ENCODE measurements at places on chromosomes 4 and X.

DNA sequence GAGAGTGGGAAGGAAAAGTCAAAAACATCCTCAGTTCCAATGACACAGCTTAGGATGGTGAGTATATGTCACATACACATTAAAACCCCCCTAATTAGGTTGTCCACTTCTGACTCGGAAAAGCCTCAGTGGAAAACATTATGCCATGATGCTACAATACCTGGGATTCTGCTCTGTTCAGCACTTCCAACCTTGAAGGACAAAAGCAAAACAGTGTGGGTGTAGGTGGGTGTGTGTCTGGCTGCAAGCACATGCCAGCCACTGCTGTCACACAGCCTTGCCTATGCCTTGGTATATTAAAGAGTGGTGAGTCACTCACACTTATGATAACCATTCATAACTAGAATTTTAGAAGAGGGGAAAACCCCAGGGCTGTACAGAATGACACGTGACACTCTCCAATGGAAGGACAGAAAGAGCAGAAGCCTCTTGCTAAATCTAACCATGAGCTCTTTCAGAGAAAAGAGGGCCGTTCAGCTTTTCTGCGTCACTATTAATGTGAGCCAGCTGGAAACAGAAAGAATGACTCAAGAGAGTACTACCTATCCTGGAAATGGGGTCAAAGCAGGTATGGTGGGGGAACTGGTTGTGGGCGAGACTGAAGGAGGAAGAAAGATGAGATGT, 159.6 kb downstream of the TET2 start:
- no peak for DNase-seq

DNA sequence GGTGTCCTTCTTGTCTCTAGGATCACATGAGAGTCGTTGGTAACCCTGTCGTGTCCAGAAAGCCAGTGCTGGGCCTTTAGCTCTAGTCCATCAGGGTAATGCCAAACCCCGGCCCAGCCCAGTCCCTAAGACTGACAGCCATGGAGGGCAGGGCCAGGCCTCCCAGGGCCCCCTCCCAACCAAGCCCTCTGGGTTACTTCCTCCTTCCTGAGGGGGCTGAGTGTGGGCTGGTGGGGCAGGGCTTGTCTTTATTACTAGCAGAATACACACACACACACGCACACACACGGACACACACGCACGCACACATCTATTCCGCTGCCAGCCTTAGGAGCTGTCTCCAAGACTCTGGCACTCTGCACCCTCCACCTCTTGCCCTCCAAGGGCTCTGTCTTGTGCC, 35.6 kb upstream of the CDKN2AIP start:
- DNase-seq, result no peak

- no peak for DNase-seq
Measured at GRCh38 chr4:87498446-87498900, 30.7 kb downstream of the SPARCL1 start.

- no peak for DNase-seq
Measured at GRCh38 chr4:74065115-74065642, 26.7 kb upstream of the CXCL3 start.

GRCh38 chr4:61202638-61203435, 2.7 kb downstream of the ADGRL3 start:
- DNase-seq, result peak; percentile 78

- no peak for DNase-seq
Measured at GRCh38 chrX:4263030-4263803, 549.8 kb upstream of the PRKX start.

DNA sequence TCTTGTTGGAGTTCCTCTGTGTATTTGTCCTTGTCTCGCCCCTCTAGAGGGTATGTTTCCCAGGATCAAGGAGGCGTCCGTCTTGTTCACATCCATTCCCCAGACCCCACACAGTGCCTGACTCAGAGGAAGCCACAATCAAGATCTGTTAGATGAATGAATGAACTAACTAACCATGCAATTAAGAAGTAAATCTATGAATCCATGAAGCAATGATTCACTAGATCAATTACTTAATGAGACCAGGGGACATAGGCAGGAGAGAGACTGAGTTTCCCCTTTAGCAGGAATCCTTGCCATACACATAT, 11.9 kb downstream of the BLOC1S4 start:
- DNase-seq, result no peak

- no peak for DNase-seq
Measured at GRCh38 chrX:40201329-40201885, 103.6 kb upstream of the BCOR start.

GRCh38 chrX:110402850-110403221, 44.2 kb downstream of the RTL9 start:
- no peak for DNase-seq

DNA sequence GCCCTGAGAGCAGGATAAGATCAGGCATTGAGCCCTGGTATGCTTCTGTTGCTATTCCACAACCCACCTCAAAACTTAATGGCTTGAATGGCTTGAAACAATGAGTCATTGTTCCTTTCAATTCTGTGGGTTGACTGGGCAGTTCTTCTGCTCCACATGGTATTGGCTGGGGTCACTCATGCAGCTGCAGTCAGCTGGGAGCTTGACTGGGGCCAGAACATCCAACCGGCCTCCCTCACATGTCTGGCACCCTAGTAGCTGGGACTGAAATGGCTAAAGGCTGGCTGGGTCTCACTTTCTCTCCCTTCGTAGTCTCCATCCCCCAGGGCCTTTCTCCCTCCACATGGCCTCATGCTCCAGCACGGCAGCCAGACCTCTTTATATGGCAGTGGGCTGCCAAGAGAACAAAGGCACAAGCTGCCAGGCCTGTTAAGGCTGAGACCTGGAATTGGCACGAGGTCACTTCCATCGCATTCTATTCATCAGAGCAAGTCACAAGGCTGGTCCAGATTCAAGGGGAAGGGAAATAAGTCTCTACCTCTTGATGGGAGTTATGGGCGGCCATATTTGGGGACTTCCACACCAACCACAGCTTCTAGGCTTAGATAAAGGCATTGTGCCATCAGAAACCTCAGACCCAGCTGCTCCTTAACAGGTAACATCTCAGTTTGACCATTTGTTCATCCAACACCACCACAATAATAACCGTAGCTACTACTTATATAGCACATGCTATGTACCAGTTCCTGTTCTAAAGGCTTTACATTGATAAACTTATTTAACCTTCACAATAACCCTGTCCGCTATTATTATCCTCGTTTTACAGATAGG, 159.7 kb upstream of the ATP6AP2 start:
- peak; percentile 68 for DNase-seq

DNA sequence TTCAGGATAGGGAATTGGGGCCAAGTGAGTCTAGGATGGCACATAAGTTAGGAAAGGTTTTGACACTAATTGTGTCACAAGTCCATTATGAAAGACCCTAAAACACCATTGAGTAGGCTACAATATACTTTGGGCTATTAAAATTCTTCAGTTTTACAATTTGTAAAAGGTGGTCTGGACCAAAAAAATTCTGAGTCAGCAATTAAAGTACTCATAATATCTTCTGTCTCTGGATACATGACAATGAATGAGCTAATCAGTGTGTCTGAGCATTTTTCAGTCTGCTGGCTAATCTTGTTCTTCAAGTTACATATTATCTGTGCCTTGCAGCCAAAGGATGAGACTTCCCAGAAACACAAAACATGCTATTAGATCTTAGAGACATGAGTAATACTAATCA, 14.3 kb downstream of the ARMCX1 start:
- DNase-seq, result no peak

DNA sequence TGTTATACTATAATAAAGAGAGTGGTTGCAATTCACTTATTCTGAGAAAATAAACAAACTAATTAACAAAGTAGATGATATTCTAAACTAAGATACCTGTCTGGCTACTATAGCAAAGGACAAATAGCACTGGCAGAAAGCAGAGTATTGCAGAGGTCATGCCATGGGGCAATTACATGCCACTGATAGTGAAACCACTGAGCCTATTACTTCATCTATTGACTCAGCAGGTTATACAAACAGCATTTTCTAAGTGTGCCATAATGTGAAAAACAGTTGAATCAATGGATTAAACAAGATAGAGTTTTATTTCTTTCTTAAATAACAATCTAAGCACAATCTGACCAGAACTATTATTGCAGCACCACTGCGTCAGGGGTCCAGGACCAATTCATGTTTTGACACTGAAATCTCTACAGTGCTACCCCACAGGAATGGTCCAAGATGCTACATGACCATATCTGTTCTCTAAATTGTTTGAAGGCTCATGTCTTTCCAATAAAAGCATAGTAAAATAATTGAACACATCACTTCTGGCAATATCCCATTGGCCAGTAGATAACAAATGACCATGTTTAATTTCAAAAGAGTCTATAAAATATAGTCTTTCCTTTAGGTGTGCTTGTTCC, 389.5 kb upstream of the GRID2 start:
- DNase-seq, result no peak

DNA sequence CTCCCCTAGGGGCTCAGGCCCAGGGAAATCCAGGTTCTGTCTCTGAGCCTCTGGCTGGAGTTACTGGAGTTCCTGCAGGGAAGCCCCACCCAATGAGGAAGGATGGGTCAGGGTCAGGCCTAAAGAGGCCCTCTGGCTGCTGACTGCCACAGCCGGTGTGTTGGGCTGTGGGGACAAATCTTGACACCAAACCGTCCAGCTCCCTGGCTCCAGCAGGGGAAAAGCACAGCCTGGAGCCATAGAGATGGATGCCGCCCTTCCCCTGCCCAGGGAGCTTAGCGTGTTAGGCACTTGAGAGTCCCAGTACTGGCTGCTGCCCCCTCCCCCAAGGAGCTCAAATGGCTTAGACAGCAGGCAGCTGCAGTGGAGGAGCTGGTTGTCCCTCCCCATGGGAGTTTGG, 321.3 kb upstream of the LCORL start:
- no peak for DNase-seq

- no peak for DNase-seq
Measured at GRCh38 chrX:67726018-67726417, 182.2 kb downstream of the AR start.

DNA sequence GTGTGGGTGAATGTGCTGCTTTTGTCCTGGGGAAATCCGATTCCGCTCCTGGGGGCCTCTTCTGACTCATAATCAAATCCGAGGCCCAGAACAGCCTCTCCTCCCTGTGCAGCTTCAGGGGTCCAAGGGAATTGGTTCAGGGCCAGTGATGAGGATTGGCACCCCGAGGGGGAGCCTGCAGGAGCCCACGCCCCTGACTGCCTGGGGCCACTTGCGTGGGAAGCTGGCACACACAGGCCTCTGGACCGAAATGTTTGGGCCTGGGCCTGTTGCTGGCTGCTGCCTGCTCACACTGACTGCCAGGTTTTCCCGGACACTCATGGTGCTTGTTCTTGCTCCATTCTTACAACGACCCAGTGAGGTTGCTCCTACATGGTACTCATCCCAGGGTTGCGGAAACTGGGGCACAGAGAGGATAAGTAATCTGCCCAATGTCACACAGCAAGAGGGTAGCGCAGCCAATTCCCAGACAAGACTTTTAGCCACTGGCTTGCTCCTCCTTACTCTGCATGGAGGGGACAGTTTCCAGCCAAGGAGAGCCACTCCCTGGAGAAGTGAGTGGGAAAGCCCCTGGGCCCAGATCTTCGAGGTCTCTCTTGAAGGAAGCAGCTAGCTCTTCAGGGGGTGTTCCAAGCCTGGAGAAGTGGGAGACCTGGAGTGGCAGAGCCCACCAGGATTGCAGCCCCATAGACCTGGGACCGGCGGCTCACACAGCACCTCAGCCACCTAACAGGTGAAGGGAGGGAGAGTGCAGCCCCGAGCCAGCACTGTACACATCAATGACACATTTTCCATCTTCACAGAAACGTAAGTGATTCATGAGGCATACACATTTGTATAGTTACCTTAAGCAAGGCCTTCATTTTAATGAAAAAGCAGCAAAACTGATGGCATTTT, 20.3 kb downstream of the CFAP99 start:
- no peak for DNase-seq

DNA sequence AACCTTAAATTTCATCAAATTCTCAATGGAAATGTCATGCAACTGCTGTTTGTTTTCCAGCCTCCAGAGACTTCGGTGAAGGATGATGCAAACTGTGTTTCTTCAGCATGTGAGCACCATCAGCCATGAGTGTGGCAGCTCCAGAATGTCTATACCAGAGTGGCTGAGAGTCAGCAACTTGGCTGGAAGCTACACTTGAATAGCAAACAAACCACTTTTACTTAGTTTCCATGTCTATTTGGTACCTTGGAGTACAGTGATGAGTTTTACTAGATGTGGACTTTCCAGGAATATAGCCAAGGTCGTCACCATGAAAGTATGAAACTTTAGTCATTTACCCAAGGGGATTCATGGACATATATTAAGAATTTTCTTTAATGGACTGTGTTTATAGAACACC, 4.3 kb upstream of the IL21 start:
- no peak for DNase-seq

DNA sequence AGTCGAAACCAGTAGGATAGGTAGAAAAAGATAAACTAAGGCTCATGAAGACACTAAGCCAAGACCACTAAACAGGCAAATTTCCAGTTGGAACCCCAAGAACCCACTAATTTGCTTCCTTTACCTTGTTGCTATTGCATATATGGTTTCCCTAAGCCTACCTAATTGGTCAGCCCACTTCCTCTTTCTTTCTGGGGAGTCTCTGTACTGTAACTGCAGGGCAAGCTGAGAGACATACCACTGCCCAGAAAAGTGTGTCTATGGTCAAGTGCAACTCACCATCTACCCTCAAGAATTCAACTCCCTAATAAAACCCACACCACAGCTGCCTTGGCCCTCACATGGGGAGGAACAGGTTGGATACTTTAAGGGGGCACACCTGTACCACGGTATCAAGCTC, 28.6 kb downstream of the IDS start:
- no peak for DNase-seq

- DNase-seq, result peak; percentile 61
Measured at GRCh38 chr4:9762823-9763475, 18.5 kb upstream of the DRD5 start.

DNA sequence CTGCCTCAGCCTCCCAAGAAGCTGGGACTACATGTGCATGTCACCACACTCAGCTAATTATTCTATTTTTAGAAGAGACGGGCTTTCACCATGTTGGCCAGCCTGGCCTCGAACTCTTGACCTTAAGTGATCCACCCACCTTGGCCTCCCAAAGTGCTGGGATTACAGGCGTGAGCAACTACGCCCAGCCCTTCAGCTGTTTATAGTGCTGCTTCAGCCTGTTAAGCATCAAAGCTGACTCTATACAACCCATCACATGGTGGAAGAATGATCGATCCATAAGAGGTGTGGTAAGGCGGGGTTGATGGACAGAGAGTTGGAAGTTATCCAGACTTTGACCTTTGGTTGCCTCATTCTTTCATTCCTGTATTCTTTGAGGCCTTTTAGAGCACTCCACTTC, 56.2 kb upstream of the RAPGEF2 start:
- no peak for DNase-seq

- DNase-seq, result no peak
Measured at GRCh38 chr4:113773014-113773413, 11.5 kb upstream of the CAMK2D start.

All from cerebellar cortex (tissue), 1 donor.